ENCODE measurements at places on chromosomes 3 and 15.

GRCh38 chr15:30896211-30896606, 7.5 kb upstream of the FAN1 start:
- no peak for DNase-seq

- peak; percentile 43 for DNase-seq
These were observed 426 bp downstream of the CBLB start for GRCh38 chr3:105868431-105868741.

- peak; percentile 25 for DNase-seq
These were observed 13.3 kb upstream of the TMEM87A start for GRCh38 chr15:42286445-42287029.

GRCh38 chr15:45187894-45188830, at the start of gene SHF:
TSS of gene SHF (minus strand) at chr15:45187966. CDS start at chr15:45187951, 15 bp downstream.
- DNase-seq: peak; percentile 35

GRCh38 chr3:123871946-123872345, 12.2 kb downstream of the MYLK start:
- peak; percentile 36 for DNase-seq

GRCh38 chr15:91965501-91966193, 112.1 kb downstream of the SLCO3A1 start:
- DNase-seq: peak; percentile 76

GRCh38 chr3:136817448-136817847, 1.5 kb upstream of the SLC35G2 start:
- peak; percentile 21 for DNase-seq

DNA sequence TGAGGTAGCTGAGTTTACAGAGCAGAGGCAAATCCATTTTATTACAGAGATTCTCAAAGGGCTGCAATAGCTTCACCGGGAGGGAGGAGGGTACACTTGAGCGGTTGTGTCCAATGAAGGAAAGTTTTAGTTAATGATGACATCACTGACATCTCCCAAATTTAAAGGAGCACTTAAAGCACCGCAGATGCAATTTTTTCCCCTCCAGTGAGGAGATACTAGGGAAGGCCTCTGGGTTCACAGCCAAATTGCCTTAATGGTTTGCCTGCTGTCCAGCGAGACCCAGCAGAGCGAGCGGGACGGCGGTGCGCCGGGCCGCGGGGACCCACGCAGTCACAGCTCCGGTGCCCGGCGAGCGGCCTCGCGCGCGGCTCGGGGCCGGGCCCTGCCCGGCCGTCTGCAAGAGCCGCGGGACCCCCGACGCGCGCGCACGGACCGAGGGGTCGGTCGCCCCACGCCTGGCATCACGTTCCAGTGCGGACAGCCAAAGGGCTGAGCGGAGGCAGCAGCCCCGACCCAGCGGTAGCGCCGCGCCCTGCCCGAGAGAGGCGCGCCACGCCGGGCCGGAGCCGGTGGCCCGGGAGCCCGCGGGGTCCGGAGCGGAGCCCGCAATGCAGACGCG, 160.5 kb upstream of the CHRNA7 start:
- DNase-seq: peak; percentile 2

- peak; percentile 83 for DNase-seq
These were observed 77.3 kb downstream of the NFKBIZ start for GRCh38 chr3:101926594-101927105.

All from fibroblast of the aortic adventitia (primary cell).